ENCODE measurements at places on chromosomes 3 and 15.

DNA sequence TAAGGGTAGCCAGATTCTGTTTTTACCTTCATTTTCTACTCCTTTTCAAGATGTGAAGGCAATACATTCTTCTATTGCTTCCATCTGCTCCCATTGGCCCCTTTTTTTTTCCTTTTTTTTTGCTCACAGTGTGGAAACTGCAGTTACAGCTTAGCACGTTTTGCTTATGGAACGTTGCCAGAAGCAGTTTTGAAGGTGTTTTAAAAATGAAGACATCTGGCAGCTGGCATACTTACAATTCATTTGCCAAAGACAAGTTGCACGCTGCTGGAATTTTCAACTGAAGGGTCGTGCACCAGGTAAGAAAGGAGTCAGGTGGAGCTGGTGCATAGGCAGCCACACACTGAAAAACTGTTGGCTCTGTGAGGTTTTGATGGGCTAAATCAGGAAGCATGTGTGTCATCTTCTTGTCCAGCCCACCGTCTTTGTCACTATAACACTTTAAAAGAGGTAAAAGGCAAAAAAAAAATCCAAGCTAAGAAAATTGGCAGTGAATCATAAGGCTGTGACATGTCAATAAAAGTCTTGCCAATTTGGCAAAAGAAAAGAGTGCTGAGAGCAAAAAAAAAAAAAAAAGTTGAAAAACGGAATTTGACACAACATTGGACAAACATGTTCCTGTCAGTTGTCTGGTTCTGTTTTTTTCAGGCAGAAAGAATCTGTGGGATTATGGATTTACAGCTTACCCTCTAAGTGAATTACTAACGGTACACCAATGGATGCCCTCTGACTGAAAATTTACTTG, 225.4 kb upstream of the SOX2 start:
- DNase-seq, result no peak

DNA sequence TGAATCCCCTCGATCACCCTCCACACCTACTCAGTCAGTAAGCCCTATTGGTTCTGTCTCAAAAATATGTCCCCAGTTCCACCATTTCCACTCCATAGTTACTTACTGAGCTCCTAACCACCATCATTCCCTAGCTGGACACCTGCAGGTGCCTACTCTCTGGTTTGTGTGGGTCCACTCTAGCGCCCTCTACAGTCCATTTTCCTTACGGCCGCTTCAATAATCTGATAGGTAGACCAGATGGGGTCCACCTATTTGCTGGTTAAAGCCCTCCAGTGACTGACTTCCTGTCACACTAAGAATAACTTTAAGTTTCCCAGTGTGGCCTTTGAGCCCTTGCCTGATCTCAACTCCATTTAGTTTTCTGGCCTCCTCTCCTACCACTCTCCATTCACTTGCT, 5.0 kb downstream of the GXYLT2 start:
- DNase-seq, result peak; percentile 81

- DNase-seq, result no peak
These were observed 157.8 kb downstream of the IL1RAP start for GRCh38 chr3:190671658-190672057.

- no peak for DNase-seq
These were observed 127.2 kb upstream of the PLSCR5 start for GRCh38 chr3:146732325-146732724.

DNA sequence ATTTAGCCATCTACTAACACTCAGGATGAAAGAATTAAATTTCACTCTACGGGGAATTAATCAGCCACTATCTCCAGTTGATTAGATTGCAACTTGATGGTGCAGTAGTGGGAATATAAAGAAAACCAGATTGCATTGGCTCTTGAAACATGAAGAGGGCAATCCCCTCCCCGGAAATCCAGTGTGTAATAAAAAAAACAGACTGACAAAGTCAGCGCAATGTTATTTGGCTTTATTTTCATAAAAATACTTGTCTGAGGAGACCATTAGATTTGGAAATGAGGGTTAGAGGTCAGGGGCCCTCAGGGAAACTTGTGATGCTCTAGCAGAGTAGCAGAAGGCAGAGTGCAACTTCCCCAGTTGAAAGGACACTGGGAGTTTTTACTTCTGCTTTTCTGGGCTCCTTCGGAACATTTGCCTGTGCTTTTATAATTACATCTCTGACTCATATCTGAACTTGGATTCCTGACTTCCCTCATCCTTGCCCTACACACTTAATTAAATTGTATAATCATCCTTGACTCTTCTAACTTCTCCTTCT, 326.8 kb downstream of the TUSC7 start:
- DNase-seq, result no peak

- DNase-seq, result no peak
These were observed 486.8 kb upstream of the THBS1 start for GRCh38 chr15:39094116-39094515.

DNA sequence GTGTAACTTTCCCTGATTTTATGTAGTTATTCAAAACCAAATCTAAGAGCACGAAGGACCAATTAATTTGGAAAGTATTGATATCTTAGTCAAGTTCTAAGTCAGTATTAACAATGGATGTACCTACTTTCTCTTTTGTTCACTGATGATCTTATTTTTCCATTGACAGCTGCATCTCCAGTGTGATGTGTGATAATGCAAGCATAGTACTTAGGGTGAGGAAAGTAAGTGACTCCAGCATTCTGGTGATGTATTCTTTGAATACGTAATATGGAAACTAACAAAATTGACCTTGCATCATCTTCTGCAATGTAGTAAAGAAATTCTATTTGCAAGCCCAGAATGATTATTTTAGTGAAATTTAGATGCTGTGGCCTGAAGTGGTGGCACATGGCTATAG, 22.4 kb downstream of the FBXW12 start:
- no peak for DNase-seq

DNA sequence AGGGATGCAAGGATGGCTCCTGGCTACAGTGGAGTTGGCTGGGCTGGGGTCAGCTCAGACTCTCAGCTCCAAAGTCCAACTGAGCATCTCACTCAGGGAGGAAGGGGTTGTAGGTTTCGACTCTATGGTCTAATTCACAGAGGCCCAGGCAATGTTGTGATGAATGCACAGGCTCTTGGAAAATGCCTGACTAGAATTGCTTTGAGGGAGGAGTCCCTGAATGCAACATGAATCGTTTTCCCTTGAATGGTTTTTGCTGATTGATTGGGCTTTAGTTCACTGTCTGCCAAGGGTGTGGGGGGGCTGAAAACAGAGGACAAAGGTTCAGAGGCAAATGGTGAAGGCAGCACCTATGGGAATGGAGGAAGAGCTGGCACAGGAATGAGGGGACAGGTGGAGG, 48.6 kb upstream of the LINGO1 start:
- no peak for DNase-seq

DNA sequence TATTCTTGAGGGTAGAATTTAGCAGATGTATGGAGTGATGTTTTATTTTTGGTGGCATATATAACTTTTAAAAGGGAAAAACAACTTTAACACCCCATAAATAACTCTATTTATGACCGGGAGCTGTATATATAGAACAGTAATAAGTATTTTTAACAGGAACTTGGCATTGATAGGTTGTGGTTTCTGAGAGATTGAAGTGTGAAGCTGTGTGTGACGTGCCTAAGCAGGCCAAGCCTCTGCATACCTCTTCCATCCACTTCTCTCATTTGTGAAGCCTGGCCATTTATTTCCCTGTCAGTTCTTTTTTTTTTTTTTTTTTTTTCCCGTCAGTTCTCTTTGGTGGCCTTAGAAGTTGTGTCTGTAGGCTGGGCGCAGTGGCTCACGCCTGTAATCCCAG, 23.0 kb downstream of the RBM5 start:
- no peak for DNase-seq

DNA sequence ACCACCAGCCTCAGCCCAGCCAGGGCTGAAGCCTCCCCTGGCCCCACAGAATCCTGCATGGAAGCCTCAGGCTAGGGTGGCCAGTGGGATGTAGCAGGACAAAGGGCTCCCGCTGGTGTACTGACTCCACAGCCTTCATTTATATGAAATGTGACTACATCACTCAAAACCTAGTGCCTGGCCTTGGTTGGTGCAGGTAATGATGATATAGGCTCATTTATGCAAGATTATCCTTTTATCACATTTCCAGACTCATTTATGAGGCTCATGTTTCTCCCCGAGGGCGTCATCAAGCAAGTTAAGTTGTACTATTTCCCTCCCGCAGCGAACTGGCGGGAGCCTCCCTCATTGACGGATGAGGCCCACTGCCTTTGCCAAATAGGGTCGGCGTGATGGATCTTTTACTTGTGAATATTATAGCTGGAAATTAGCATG, 179.1 kb upstream of the SMAD3 start:
- DNase-seq, result no peak

- peak; percentile 94 for DNase-seq
These were observed 29.3 kb upstream of the TRAK1 start for GRCh38 chr3:42061713-42062380.

DNA sequence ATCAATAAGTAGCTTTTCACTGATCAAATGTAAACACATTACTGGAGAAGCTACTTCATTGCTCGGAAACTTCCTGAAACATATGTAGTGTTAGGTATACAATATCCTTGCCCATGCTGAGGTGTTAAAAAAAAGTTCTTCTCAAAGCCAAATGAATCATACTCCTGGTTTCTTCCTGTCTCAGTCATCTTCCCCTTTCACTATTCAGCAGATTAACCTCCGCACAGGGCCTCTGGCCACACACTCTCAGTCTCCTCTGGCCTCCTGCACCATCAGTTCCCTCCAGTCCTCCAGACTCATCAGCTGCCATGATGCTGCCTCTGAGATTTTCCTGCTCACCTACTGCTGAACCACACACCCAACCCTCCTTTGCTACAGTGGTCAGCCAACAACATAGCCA, 70.5 kb upstream of the BOC start:
- no peak for DNase-seq

DNA sequence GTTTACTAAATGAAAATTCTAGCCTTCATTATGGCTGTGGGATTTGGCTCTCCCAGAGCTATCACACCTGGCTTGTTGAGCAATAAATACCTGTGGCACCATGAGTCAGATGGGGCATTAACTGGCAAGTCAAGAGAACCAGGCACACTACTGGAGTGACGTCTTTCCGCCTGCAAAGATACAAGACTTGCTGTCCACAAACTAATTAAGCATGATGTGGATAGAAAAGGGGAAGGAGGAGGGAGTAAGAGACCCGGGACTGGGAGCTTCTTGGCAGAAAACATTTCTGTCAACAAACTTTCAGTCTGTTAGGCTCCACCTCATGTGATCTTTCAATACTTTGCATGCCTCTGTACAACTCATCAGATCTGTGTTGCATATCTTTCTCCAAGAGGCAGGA, 56.5 kb downstream of the CLDN1 start:
- no peak for DNase-seq

- peak; percentile 76 for DNase-seq
These were observed 181.2 kb downstream of the NECTIN3 start for GRCh38 chr3:111252779-111253178.

DNA sequence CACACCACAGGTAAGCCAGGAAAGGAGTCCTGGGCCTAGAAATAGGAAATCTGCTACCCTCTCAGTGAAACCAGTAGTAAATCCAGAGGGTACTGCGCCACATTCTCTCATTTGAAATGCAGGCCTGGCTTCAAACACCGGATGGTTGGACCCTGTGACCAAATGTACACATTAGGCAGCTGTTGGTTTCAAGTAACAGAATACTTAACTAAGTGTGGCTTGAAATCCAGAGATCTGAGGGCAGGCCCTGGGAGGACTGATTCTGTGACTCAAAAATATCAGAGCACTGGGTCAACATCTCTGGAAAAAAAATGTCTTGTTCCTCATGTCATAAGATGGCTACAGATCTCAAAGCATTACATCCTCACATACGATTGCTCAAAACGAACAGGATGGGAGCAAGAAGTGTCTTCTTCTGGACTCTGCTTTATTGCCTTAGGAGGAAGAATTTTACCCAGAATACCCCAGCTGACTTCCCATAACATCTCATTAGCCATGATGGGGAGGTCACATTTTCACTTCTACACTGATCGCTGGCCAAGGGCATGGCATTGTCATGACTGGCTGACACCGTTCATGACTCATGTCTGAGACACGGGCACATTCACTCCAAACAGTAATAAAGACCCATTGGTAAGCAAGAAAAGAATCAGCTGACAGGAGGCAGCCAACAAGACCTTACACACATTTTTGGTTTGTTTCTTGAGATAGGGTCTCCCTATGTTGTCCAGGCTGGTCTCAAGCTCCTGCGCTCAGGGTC, 166.0 kb downstream of the ARRDC4 start:
- DNase-seq, result no peak

GRCh38 chr15:80272987-80273386, 21.0 kb upstream of the CTXND1 start:
- DNase-seq, result no peak

- DNase-seq, result no peak
These were observed 105.9 kb downstream of the ROBO1 start for GRCh38 chr3:79661896-79662295.

DNA sequence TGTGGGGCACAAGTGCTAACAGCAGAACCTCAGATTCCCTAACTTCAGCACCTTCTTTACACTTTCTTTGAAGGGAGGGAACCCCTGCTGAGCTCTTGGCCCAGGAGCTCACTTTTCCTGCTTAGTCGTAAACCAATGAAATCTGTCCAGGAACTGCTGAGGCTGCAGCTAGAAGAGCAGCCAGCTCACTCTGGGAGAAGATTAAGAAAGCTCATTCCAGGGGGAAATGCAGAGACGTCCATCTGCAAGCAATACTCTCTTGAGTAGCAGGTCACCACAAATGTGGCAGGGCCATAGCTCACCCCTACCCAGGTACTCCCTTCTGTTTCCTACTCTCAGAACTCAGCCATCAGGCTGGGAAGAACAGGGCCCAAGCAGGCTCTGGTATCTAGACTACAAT, 103.3 kb downstream of the WDR76 start:
- peak; percentile 93 for DNase-seq

DNA sequence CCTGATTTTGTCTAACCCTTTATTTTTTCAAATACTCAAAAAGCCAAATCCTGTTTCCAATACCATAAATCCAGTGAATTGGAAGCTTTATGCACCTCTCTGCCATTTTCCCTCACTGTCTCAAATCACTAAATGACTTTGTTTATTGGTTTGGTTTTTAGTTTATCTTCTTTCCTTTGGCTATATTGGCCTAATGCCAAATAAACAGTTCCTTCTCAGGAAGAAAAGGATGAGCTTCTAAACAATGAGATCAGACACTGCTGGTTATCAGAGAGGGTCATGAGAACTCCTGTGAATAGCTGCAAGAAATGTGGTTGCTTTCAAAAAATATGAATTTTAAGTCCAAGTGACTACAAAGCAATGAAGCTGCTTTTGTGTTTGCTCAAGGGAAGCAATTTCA, 359.9 kb downstream of the MECOM start:
- DNase-seq, result no peak

DNA sequence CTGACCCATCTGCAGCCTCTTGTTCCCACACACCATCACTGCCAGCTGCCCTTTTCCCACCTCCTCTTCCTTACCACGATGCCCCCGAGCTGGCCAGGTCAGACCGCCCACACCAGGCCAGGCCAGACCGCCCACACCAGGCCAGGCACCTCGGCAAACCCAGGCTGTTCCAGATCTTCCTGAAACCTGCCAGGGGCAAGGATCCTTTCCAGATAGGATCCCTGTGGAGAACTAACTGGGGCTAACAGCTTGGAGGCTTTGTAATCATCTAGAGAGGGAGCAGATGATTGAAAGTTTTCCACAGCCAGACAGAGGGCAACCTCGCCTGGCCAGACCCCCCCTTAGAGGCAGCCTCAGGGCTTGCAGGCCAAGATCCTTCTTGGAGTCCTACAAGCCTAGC, 287.3 kb upstream of the TLE3 start:
- no peak for DNase-seq

- DNase-seq, result no peak
These were observed 9.7 kb upstream of the TATDN2 start for GRCh38 chr3:10238345-10239183.
